ENCODE measurements at places on chromosomes 11 and 22.

- DNase-seq = peak; percentile 46
These were observed 714 bp downstream of the SDF2L1 start for GRCh38 chr22:21642584-21643448.

GRCh38 chr11:113173126-113173525 is 141.3 kb upstream of the TTC12 start:
- DNase-seq = no peak

DNA sequence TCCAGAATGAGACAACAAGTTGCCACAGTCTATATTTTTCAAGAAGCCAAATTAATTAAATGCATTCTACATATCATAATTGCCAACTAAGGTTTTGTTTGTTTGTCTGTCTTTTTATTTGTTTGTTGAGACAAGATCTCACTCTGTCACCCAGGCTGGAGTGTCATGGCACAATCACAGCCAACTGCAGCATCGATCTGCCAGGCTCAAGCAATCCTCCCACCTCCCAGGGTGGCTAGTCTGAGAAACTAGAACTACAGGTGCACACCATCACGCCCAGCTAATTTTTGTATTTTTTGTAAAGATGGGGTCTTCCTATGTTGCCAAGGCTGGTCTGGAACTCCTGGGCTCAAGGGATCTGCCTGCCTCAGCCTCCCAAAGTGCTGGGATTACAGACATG is 140.0 kb downstream of the LRRC4C start:
- DNase-seq = no peak

DNA sequence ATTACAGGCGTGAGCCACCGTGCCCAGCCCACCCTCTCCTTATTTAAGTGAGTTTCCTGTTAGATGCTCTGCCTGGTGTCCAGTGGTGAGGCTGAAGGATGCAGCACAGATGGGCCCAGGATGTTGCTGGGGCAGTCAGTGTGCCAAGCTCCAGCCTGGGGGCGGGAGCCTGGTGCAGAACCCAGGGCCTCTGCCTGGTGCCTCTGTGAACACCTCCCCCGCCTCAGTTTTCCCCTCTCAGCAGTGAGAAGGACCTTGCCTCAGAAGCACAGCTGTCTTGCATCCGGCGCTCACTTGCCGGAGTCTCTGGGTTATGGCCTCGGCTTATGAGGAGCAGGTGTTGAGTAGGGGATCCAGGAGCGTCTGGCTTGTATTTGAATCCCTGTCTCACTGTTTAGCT is 116.2 kb downstream of the KIAA1671 start:
- no peak for DNase-seq

- no peak for DNase-seq
These were observed 22.1 kb downstream of the ATP6V1E1 start for GRCh38 chr22:17606496-17606895.

DNA sequence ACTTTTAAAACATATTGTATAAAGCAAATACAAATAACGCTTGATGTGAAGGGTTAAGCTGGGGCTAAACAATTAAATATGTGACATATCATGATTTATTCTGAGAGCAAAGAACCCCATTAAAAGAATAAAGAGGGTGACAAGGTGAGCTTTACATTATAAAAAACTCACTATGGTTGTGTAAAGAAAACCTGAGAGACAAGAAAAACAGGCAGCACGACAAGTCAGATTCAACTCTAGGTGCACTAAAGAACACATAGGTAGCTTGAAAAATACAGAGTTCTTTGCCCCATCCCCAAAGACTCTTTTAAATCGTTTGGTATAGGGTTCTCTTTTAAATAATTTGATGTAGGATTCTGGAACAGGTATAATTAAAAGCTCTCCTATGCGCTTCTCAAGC is 63.5 kb downstream of the LUZP2 start:
- DNase-seq = no peak

GRCh38 chr11:62853279-62853965 is 14.0 kb upstream of the WDR74 start:
- DNase-seq = no peak

DNA sequence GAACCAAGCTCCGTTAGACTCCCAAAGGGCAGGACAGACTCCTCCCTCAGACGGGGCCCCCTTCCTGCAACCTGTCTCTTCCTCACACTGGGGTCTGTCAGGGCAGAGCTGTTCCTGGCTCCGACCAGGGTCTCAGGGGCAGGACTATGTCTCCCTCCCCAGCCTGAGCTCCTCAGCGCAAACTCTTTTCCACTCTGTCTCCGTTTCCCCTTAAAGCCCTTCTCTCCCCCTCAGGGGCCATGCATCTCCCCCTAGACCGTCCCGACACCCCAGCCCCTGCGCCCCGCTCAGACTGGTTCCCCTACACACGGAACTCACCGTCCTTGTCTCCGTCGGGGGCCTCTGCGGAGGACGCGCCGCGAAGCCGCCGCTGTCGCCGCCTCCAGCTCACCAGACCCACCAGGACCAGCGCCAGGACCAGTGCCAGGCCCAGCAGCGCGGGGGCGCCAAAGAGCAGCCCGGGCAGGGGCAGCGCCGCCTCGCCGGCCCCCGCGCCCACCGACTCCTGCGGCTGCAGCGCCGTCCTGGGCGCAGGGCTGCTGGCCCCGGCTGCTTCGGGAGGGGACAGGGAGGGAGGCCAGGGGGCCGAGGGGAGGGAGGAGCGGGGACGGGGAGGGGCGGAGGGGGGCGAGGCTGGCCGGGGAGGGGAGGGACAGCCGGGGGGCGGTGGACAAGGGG is 684 bp downstream of the TNFRSF13C start:
- no peak for DNase-seq

GRCh38 chr11:47186700-47187695 is 764 bp upstream of the PACSIN3 start:
- no peak for DNase-seq

- no peak for DNase-seq
These were observed 107.1 kb upstream of the RASSF10 start for GRCh38 chr11:12901874-12902481.

DNA sequence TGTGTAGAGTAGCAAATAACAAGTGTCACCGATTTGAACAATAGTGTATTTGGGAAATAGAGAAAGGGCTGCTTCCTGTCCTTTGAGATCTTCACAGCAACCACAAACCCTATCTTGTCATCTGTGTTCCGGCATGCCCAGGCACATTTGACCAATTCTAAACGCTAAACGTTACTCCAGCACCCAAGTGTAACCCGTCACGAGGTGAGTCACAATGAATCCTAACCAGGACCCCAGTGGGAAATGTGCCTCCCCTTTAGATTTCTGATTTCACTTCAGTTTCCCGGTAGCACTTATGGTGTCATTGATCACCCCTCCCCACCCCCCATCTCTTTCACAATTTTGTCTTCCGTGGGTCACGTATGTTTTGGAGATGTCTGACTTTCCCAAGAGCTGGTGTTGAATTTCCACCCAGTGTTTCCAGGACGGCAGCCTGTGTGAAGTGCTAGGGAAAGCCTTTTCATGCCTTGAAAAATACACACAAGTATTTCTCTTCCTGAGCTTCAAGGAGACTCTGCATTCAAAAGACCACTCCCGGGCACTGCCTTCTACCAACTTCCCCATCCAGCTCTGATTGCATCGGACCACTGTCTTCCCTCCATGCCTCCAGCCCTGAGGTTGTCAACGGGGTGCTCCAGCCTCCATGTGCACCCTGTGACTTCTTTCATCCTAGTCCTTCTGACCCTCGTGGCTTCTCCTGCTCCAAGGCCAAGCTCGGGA is 10.5 kb upstream of the C11orf24 start:
- DNase-seq = peak; percentile 52

DNA sequence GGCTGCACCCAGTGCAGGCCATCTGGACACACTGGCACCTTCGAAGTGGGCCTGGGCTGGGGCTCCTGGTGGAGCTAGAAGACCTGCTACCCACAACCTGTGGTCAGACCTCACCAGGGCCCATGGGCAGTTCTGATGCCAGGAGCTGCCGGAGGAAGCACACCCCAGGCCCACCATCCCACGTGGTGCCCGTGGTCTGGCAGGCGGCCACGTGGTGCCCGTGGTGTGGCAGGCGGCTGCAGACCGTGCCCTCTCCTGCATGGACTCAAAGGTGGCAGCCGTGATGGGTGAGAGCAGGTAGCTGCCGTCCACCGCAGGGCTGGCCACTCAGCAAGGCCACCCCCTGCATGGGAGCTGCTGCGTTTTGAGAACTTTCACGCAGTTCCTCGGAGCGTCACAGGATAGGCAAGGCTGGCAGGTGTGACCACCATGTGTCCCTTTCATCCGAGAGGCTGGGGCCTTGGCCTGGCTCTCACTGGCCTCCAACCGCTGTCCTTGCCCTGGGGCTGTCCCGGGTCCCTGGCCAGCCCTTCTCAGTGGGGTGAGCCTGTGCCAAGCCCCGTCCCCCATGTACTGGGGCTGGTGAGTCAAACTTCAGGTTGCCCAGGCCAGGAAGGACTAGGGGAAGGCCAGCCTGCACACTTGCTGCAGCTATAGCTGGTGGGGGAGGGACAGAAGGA is 3.9 kb upstream of the IL17REL start:
- no peak for DNase-seq

DNA sequence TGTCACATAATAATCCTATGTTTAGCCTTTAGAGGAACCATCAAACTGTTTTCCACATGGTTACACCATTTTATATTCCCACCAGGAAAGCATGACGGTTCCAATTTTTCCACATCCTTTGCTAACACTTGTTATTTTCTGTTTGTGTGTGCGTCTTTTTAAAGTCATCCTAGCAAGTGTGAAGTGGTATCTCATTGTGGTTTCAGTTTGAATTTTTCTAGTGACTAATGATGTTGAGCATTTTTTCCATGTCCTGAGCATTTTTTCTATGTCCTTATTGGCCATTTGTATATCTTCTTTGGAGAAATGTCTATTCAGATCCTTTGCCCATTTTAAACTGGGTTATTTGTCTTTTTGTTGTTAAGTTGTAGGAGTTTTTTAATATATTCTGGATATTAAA is 53.7 kb upstream of the DEPDC7 start:
- no peak for DNase-seq

- peak; percentile 57 for DNase-seq
These were observed 24.0 kb upstream of the SYT8 start for GRCh38 chr11:1810761-1811160.

- DNase-seq = no peak
These were observed 122.0 kb upstream of the SORL1-AS1 start for GRCh38 chr11:121574801-121575200.

DNA sequence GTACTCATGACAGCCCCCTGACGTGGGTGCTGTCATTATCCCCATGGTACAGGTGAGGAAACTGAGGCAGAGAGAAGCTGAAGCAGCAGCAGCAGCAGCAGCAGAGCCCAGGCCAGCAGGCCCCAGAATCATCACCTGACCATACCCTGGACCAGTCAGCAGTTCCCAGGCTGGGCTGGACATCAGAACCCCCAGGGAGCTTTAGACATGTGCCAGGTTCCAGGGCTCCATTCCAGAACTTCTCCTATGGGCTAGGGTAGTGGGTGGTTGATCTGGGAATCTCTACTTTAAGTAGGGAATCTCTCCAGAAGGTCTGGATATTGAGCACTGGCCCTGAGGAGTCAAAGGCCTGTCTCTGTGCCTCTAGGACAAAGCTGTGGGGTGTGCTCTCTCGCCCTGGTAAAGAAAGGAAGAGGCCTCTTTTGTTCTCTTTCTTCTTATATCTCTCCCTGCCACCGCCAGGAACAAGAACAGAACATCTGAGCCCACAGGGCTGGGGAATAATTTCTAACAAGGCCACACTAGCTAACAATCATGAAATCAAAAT is 26.6 kb downstream of the MAFF start:
- DNase-seq = no peak

DNA sequence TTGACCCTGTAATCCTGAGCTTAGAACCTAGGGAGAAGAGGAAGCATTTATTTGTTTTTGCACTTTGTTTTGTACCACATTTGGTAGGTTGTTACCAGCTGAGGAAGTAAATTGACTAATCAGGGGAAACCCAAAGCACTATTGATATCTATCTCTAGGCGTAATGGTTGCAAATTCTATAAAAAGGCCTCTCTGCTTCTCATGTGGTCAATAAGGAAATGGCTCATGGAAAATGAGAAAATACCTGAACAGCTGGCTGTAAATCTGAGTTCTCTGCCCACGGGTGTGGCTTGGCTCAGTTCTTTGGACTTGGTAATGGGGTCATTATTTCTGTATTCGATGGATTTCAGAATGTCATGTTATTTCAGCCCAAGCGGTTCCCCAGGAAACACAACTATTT is 42.4 kb downstream of the BARX2 start:
- no peak for DNase-seq

GRCh38 chr11:116207019-116207418 is 565.8 kb downstream of the BUD13 start:
- no peak for DNase-seq

DNA sequence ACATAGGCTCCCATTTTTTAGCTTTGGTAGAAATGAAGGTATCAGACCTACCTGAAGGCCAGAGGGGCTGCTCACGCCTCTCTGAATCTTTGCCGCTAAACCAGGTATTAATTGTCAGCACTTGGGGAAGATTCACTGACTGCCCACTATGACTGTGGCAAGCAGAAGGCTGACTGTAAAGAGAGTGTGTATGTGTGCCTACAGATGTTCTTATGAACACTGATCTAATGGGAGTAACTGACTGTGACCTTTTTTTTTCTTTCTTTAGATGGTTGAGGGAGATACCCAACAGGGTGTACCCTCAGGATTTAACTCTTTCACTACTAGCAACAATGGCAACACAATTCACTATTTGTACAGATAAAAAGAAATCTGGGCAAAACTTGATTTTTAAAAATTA is at the start of gene RAG2:
Gene RAG2 (minus strand): TSS at position 186 of the 400 bp plus-strand sequence. CDS start 4,068 bp downstream, outside the sequence.
- no peak for DNase-seq

DNA sequence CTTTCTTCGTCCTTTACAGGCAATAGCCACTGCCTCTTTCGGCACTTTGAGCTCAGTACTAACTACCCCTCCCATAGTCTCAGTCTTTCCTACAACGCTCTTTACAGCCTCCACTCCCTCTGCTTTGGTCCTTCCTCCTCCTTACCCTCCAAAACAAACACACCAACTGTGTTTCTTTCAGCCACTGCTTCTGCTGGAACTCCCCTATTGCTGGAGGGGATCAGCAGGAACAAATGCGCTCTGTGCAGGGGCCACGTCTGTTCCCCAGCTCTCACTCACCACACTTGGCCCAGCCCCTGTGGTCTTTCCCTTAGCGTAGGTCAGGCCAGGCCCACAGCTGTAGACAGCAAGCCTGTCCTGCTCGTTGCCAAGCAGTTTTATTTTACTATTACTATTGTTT is 42.3 kb downstream of the PC start:
- no peak for DNase-seq

- no peak for DNase-seq
These were observed 1.9 kb downstream of the PATZ1 start for GRCh38 chr22:31344256-31344577.

DNA sequence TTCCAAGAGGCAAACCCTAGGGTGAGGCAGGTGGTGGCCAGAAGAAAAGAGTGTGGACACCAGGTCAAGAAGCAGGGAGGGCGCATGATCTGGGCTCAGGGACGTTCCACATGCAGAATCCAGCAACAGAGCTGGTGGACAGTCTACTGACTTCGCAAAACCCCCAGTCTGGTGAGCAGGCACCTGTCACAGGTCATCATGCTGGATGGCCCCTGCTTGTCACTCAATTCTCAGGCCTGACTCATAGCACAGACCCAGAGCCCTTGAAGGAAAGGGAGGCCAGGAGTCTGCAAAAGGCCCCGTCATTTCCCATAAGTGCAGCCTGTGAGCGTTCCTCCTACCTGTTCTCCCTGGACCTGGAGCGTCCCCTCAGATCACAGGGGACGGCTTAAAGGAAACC is 18.2 kb downstream of the APOL4 start:
- no peak for DNase-seq

- DNase-seq = no peak
These were observed 93.5 kb downstream of the PDHX start for GRCh38 chr11:35009944-35010342.
